ENCODE measurements at places on chromosomes 11 and 22.

- no peak for DNase-seq
Measured at GRCh38 chr11:72354356-72355115, 79.8 kb downstream of the CLPB start.

DNA sequence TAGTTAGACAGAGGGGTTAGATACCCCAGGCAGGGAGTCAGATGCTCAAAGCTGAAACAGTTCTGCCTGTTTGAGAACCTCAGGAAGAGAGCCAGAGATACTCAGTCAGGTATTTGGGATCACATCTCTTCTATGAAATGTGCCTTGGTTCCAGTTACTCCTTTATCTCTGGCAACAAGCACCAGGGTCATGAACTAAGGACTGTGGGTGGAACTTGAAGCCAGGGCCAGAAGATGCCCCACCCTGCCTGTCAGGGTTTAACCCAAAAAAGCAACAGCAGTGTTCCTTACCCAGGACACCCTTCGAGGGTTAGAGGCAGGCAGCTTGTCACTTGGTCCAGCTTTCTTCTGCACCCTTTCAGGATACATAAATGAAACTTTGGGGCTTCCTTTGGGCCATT lies 15.0 kb upstream of the WT1 start:
- DNase-seq, result no peak

DNA sequence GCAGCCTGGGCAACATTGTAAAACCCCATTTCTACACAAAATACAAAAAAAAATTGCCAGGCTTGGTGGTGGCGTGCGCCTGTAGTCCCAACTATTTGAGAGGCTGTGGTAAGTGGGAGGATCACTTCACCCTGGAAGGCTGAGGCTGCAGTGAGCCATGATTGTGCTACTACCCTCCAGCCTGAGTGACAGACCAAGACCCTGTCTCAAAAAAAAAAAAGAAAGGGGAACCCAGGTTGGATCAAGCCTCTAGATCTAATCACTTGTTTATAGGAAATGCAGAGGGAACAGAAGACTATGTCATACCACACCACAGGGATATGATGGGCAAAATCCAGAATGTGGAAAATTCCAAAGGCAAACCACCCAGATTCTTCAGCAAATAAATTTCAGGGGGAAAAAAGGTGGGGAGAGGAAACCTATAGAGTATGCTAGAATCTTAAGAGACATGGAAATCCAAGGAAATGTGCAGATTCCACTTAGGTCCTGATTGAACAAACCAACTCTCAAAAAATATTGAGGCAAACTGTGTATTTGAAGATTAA lies 16.5 kb upstream of the MALAT1 start:
- DNase-seq, result no peak

DNA sequence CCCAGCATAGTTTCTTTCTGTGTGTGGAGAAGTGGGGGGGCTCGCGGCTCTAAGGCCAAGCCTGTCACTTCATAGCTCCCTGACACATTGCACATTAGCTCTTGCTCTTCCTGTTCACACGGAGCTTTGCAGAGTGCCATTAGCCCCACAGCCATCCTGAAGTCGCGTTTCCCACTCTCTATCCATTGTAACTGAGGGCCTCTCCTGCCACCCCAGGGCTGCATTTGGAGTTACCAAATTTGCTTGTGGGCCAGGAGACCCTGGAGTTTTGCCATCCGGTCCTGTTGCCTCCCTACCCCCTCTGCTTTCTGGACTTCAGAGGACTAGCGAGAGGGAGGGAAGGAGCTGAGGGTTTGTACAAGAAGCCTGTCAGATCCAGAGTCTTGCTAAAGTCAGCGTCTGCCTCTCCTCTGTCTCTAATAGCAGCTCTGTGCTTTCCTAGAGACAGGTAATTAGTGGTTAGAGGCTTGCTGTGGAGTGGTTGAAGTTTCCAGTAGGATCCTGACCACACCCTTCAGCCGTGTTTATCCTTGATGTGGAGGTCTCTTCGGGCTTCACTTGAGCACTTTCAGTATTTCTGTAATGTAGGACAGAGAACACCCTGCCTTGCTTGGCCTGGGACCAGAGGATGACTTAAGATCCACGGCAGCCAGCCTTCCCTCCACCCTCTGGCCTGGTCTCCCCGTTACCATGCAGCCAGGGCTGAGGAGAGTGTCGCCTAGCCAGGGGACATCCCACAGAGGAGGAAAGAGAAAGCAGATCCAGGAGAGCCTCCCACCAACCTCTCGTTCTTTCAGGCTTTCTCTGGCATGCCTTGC lies 14.1 kb downstream of the DCPS start:
- no peak for DNase-seq
